ENCODE measurements at places on chromosomes 11 and 22. TPM values are rescaled to one million over a fixed set of nuclear protein-coding genes. Genes with fewer than 3 reads are reported as not detected.

Gene PRG3
- total RNA-seq: not detected

Gene OVOL1
- total RNA-seq: not detected

Gene CALCA
- not detected for total RNA-seq

Gene BRSK2
- total RNA-seq: 1.1 TPM

Gene PPFIBP2
- 15.8 TPM for total RNA-seq

Gene CDHR5
- 0.21 TPM for total RNA-seq

Gene OR5B21
- total RNA-seq: not detected

Gene SPECC1L
- 30.3 TPM for total RNA-seq

Gene MIAT
- 0.04 TPM for total RNA-seq

Gene SERPING1
- 2.0 TPM for total RNA-seq

Gene GLB1L2
- 0.27 TPM for total RNA-seq

Gene PNPLA3
- 16.9 TPM for total RNA-seq

Gene ART1
- total RNA-seq: not detected

Gene PGM2L1
- total RNA-seq: 2.1 TPM

Gene CAVIN3
- total RNA-seq: not detected

Gene MUC5AC
- total RNA-seq: not detected

Gene C11orf97
- total RNA-seq: not detected

Gene ALDH3B2
- not detected for total RNA-seq

Gene TRPM5
- not detected for total RNA-seq

Gene APOL4
- total RNA-seq: 0.45 TPM

Gene C22orf23
- 0.32 TPM for total RNA-seq

Gene TP53AIP1
- 0.11 TPM for total RNA-seq

Gene RAB3IL1
- 1.3 TPM for total RNA-seq

Gene GPR83
- 0.10 TPM for total RNA-seq
